ENCODE measurements at places on chromosomes 2 and 18.
A peak's percentile ranks its signal among the peaks of the same experiment; 100 is the strongest.

- no peak for DNase-seq
These were observed 53.7 kb downstream of the TRIB2 start for GRCh38 chr2:12770300-12770968.

- DNase-seq = peak; percentile 11
These were observed 32.3 kb upstream of the GCG start for GRCh38 chr2:162184359-162184758.

DNA sequence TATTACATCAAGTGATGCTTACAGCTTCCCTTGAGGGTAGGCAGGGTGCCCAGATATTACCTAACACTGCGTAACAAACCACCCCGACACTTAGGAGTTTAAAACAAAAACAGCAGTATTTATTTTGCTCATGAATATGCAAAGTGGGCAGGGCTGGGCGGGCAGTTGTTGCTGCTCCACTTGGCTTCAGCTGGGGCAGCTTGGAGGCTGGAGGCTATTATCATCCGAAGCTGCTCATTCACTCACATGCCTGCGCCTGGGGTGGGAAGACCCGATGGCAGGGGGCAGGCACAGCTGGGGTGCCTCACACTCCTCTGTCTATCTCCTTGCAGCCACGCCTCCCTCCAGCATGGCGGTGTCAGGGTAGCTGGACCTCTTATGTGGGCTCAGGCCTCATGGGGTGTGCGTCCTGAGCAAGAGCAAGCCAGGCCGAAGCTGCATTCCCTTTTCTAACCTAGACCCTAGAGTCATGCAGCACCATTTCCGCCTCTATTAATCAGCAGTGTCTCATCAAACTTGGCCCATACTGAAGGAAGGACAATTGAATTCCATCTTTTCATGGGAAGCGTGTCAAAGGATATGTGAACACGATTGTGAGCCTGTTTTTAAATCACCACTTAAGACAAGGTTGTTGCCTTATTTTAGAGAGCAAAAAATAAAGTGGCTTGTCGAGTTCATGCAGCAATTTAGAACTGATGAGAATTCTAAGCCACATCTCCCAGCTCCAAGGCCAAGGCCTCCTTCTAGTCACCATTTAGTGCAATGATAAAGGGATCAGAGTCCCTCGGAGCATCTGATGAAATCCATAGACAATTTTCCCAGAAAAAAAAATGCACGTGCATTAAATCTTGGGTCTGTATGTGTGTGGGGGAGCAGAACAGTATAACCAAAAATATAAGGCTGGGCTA lies 54.9 kb downstream of the SDC1 start:
- no peak for DNase-seq

DNA sequence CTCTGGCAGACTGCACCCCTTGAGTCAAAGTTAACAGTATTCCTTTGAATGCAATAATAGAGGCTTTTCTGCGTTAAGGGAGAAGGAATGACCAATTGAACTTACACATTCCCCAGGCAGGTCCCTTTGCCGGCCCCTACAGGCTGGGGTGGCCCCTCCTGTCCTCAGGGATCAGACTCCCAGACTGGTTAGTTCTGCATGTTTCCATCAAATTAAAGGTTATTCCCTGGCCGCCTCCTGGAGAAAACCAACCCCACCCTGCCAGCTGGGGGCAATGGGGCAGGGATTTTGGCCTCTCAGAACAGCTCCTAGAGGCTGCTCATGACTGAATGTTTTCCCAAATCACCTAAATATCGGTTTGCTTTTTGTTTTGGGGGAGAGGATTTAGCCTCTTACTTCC lies 199.6 kb downstream of the MGAT5 start:
- DNase-seq = no peak

DNA sequence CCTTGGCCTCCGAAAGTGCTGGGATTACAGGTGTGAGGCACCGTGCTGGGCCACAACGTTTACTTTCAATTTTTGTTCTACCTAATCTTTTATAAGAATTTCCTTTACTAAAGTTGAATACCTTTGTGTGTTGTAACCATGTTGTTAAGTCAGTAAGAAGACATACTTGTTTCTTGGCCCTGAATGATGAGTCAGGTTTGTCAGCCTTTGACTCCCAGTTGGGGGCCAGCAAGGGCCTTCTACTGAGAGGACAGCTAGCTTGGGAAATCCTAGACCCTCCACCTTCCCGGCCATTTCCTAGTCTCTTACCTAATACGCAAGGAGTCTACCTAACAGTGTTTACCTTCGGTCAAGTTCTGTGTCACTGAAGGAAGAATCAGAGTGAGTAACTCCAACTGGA lies 22.7 kb downstream of the MTHFD2 start:
- no peak for DNase-seq

Data from tongue (tissue), 3 donors.